ENCODE measurements at places on chromosomes 7 and 10. TPM values are rescaled to one million over a fixed set of nuclear protein-coding genes. Genes with fewer than 3 reads are reported as not detected.

- no peak for DNase-seq
These were observed 885 bp upstream of the SYPL1 start for GRCh38 chr7:106112972-106113421.

DNA sequence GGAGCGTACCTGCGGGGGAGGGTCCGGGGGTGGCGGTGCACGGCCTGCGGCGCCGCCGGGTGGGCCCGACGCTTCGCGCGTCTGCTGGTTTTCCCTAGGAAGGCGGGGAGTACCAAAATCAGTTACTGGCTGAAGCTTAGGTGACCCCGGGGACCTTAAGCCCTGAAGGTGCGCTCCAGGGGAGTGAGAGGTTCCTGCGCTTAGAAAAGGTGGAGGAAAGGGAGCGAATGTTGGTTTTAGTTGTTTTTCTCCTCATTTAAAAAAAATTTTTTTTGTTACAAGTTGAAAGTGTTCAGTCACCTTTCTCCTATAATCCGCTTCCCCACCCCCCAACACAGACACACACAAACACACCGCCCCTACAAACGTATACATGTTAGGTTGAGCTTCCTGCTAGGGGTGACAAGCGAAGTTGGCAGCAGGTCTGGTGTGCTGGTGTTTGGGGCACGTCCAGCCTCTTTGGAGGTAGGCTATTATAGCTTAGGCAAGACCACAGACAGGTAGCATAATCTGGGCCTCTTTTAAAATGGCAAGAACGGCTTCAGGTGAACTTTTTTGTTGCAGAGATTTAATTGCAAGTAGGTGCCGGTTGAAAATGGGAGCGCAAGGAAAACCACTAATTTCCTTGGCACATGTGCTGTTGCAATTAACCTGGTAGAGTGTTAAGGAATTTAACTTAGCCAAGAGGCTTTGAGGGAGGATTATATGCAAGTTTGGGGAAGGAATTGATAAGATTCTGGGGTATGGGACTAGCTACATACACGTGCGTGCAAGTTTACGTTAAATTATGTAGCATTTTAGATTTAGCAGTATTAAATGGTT is 945 bp downstream of the ADD3 start:
- DNase-seq: no peak

DNA sequence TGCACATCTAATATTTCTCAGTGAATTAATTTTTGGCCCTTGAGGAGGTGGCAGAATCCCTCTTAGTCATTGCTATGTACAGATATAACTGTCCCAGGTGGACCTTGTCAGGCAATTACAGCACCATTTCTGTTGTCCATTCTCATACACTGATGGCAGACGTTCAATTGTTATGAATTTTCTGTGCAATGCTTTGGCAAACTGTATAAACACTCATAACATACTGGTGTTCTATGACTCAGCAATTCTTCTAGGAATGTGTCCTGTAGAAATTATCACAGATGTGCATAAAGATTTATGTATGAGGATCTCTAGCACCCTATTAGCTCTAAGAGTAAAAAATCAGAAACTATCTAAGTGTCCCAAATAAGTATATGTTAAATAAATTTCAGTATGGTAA is 80.8 kb downstream of the DNAJB9 start:
- DNase-seq: no peak

VIPR2 gene
- not detected for total RNA-seq

GRCh38 chr10:4982764-4983226 is 19.6 kb downstream of the AKR1C1 start:
- DNase-seq: peak; percentile 67

DNA sequence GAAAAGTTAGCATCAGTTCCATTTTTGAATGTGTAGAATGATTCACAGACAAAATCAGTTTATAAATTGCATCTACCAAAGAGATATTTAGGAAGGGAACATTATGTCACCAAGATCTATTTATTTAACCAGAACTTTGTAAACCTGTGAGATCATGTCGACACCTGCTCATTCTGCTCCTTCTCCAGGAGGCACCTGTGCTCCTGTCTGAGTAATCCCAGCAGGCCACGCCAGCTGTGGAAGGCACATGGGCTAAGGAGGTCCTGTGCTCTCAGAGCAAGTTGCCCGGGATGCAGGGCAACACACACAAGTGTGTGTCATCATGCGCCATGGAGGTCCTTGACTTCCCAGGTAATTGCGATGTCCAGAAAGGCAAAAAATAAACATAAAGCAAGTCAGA is 45.5 kb upstream of the ADARB2 start:
- DNase-seq: no peak

- DNase-seq: no peak
These were observed 108.9 kb downstream of the UNCX start for GRCh38 chr7:1341361-1342089.

ANKRD26 gene
- total RNA-seq: 3.5 TPM

DNA sequence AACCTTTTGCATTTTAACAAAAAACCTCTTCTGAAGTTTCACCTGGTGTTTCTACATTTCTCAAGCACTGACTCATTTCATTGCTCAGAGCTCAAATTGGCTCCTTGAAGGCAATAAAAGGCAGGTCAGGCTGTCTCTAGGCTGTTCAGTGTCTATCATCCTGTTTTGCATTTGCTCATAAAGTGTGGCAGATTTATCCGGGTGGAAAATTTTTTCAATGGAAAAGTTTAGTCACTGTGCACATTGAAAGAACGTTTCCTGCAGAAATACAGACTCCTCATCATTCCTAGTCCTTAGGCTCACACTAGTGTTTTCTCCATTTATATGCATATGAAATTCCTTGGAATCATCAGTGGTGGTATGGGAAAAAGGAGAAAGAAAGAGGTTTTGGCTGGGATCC is 114.2 kb upstream of the DGKB start:
- DNase-seq: peak; percentile 89

MRPS33 gene
- 50.8 TPM for total RNA-seq
